Esophagus muscularis mucosa (tissue), 4 donors: ENCODE measurements at places on chromosomes 7 and 10. TPM values are rescaled to one million over a fixed set of nuclear protein-coding genes. Genes with fewer than 3 reads are reported as not detected.

DNA sequence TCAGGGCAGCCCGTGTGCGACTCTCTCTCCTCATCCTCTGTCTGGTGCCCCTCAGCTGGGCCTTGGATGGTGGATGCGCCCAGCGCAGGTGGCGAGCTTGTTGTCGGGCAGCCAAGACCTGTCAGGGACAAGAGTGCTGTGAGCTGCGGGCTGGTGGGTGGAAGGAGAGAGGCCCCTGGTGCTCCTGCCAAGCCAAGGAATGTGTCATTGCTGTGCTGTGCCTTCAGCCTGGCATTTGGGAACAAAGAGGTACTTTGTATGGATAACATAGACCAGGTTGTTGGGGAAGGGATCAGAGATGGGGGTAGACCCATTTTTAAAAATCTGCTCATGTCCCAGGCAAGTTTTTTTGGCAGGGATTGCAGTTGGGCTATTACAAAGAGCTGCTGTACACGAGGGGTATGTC is 120.9 kb downstream of the PKD1L1 start:
- H3K4me3 ChIP-seq = no peak overlapping the region
- no peaks in the 10 kb centered on the region for H3K36me3 ChIP-seq
- no peak for DNase-seq
- peaks cover 11% of the 10 kb centered on the region for H3K4me1 ChIP-seq

DNA sequence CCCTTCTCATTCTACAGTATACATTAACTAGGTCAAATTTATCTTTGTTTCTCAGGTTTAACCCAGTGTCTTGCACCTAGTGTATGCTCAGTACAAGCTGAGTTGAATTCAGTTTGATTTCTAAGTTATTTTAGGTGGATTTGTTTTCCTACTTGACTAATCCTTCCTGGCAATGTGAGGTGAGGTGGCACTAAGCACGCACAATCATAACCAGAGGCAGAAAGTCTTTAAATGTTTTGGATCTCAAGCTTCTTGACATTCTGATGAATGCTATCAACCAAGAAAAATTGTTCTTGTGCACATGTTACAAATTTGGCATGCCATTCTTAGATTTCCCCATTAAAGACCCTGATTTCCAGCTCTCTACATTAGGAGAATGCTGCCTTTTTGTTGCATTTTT is 3.2 kb downstream of the BZW2 start:
- H3K27ac ChIP-seq = peak overlapping the region; percentile 90
- DNase-seq = no peak

The GPR15LG gene
- not detected for total RNA-seq

- no peak overlapping the region for H3K27ac ChIP-seq
- H3K4me1 ChIP-seq = no peaks in the 10 kb centered on the region
Measured at GRCh38 chr10:56496186-56496486, 135.1 kb upstream of the ZWINT start.

DNA sequence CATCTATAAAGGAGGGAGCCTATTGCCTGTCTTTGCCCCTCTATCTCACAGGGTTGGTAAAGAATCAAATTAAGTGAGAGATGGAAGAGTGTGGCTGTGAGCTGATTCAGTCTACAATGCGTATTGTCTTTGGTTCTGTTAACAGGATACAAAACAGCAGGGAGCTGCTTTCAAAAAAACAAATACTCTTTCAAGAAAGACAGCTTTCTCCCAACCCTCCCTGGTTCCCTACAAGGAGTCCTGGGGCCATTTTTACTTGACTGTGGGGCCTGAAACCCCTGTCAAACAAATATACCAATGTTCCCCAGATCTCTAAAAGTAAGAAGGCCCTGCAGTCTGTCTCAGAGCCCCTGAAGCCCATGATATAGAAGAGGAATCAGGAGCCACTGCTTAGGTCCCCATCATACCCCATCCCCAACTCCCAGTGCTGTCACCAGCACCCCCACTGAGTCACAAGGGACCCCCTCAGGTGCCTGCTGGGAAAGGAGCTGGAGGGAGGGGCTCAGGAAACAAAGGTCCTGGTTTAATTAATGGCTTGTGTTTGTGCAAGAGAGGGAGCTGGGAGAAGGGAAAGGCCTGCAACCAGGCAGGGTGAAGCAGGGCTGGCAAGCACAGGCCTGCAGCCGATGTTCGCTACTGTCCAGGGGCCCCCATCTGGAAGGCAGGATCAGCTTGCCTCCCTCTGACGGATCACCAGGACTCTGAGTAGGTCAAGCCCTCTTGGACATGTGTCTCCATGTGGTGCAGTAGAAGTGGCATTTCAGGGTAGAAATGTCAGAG is 182.0 kb upstream of the GHITM start:
- H3K4me3 ChIP-seq = no peak overlapping the region
- no peaks in the 10 kb centered on the region for H3K36me3 ChIP-seq
- no peaks in the 10 kb centered on the region for H3K4me1 ChIP-seq
- DNase-seq = no peak

The AMZ1 gene
- total RNA-seq = 0.66 TPM

The GDF2 gene
- total RNA-seq = not detected

DNA sequence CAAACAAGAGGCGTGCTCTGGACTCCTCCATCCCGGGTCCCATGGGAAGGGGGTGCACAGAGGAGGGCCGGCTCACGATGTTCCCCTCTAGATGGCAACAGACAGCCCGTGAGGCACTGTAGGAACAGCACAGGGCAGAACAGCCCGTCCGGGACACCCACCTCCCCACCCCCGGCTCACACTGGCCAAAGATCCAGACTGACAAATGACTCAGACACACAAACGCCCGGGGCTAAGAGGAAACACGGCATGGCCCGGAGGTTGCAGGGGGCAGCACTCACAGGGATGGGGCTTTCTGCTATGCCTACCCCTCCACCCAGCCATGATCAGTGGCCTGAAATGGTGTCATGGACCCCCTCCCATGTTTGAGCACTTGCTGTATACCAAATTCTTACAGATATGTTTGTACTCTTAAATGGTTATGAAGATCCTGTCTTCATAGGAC is 4.9 kb upstream of the ELN start:
- peaks cover 36% of the 10 kb centered on the region for H3K4me1 ChIP-seq
- no peak for DNase-seq
- H3K4me3 ChIP-seq = peak overlapping the region; percentile 29
- no peaks in the 10 kb centered on the region for H3K36me3 ChIP-seq
- H3K27me3 ChIP-seq = no peaks in the 10 kb centered on the region

- no peaks in the 10 kb centered on the region for H3K36me3 ChIP-seq
- no peaks in the 10 kb centered on the region for H3K27me3 ChIP-seq
- peak; percentile 92 for DNase-seq
- peaks cover 48% of the 10 kb centered on the region for H3K4me1 ChIP-seq
- peak overlapping the region; percentile 92 for H3K27ac ChIP-seq
Measured at GRCh38 chr7:30814700-30815387, 43.6 kb downstream of the MINDY4 start.
